ENCODE measurements at places on chromosomes 2 and 18.

GRCh38 chr18:35691625-35692024 lies 110.1 kb downstream of the GALNT1 start:
- DNase-seq = no peak

DNA sequence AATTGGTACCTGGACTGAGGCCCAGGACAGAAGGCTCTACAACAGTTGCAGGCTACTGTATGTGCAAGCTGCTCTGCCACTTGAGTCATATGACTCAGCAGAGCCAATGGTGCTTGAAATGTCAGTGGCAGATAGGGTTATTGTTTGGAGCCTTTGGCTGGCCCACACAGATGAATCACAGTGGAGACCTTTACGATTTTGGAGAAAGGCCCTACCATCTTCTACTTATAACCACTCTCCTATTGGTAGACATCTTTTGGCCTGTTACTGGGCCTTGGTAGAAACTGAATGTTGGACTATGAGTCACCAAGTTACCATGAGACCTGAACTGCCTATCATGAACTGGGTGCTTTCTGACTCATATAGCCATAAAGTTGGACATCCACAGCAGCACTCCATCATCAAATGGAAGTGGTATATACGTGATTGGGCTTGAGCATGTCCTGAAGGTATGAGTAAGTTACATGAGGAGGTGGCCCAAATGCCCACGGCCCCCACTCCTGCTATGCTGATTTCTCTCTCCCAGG lies 88.9 kb upstream of the NRXN1 start:
- no peak for DNase-seq

DNA sequence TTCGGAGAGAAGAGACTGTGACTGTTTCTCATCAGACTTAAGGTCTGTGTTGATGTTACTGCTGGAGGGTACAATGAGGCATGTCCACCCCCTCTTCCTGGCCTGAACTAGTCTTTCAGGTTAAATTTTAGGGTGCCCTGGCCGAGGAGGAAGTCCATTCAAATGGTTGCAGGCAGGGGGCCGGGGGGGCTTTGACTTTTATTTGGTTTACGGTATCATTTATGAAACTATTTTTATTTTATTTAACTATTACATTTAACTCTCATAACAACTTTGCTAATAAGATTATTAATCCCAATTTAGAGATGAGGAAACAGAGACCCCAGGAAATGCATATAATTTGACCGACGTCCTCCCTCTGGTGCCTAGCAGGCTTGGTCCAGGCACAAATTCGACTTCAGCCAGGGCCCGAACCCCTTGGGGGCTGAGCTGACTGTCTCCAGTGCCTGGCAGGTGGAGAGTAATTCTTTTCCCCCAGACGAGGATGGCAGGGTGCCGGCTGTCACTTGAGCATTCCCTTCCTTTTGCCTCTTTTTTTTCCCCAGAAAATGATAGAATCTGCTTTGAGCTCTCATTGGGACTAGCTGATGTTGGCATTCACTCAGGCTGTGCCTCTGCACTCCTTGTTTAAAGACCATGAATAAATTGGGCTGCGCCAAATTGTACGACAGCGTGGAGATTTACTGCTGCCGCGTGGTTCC lies 255.3 kb upstream of the SALL3 start:
- DNase-seq = no peak

DNA sequence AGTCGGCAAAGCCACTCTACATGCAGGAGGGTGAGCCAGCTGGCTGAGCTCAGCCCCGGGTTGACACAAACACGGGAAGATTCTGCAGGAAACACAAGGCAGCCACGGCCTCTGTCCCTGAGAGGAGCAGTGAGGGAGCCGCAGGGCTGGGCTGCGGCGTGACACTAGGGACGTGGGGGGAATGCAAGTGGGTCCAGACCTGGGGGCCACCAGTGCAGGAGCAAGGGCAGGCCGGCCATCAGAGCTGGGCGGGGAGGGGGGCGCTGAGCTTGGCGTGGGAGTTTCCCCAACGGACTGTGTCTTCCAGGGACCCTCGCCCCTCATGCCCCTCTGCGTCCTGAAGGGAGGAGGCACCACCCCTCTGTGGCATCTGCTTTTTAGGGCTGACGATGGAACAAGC lies 12.0 kb upstream of the C1QL2 start:
- no peak for DNase-seq

DNA sequence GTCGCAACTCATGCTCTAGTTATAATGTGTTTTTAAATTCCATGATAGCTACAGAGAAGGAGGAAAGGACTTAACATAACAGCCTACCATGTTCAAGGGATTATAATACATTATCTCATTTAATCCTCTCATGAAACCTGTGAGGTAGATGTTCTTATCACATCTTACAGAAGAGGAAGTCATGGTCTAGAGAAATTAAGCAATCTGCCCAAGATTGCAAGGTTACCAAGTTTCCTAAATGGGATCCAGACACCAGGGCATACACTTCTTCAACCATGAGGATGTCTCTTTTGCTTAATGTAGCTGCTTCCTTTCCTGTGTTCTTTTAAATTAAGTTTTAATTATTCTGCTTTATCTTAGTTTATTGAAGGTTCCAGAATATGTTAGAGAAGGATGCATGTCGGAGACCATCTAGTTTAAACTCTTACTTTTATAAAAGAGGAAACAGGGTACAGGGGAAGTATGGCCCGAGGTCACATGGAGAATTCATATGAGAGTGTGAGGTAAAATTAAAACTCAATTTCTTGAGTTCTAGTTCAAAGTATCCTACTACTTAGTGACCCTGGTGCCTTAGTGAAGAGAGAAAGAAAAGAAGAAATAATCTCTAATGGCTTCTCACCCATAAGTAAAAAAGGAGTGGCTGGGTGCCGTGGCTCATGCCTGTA lies 3.6 kb upstream of the IL1A start:
- DNase-seq = no peak

DNA sequence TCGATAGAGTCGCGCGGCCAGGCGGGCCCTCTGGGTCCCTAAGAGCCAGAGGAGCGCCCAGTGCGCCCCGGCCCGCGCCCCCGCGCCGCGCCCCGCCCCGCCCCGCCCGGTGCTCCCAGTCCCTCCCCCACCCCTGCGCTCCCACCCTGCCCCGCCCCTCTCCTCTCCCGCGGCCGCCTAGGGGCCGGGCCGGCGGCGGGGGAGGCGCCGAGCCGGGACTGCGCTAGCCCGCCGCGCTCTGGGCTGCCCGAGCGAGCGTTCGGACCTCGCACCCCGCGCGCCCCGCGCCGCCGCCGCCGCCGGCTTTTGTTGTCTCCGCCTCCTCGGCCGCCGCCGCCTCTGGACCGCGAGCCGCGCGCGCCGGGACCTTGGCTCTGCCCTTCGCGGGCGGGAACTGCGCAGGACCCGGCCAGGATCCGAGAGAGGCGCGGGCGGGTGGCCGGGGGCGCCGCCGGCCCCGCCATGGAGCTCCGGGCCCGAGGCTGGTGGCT lies at the start of gene GPC1:
Gene GPC1, plus strand, starts transcription at position 207 of the 491 bp plus-strand sequence. Its CDS starts 256 bp downstream, at position 463.
- DNase-seq = peak; percentile 94

DNA sequence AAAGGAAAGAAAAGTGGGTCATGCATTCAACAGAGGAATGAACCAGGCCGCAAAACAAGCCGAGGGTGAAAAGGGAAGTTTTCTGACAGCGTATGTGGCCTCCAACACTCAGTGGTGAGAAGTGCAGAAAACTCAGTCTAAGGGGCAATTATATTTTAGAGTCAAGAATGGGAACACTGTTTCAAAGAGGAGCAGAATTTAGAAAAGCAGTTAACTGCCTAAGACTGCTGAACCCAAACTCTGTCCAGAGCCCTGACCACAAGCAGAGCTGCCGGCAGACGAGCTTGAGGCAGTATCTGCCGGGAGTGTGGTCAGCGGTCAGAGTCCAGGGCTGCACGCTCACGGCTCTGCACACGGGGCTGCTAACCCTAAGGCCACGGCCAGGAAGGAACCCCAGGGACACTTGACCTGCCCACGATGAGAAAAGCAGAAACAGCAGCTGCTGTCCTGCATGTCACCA lies 347.0 kb upstream of the ID2 start:
- no peak for DNase-seq

DNA sequence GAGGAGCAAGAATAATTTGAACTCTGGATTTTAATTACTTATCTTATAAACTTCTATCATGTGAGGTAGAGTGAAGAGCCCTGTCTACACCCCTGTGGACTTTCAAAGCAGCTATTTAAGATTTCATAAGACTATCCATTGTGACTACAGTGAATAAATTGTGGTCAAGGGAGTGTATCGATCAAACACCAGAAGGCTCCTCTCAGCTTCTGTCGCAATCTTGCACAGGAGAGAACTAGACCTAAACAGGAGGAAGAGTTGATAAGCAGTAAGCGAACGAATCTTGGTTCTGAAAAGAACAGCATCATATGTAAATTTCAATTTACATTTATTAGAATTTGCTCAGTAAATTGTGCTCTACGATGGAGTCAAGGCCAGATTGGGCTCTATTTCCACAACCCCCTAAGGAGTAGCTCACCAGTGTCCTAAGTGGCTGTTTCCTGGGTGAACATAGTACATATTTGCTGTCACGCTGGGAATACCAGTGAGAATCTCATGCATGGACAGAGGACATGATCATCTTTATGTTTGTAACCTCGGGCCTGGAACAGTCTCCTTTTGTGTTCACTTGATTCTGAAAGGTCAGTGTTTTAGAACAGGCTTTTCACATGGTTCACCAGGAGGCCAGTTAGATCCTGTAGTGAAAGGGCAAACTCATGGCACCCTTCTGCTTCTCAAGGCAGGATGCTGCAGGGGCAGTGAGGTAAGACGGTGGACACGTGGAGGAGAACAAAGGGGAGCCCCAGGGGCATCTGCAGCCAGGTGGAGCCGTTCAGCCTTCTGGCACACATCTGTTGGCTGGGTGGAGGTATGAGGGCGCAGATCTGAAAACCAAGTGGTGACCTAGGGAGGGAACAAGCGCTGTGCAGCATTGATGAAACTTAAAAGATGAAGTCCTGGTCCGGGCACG lies 33.3 kb downstream of the NPAS2 start:
- DNase-seq = no peak

DNA sequence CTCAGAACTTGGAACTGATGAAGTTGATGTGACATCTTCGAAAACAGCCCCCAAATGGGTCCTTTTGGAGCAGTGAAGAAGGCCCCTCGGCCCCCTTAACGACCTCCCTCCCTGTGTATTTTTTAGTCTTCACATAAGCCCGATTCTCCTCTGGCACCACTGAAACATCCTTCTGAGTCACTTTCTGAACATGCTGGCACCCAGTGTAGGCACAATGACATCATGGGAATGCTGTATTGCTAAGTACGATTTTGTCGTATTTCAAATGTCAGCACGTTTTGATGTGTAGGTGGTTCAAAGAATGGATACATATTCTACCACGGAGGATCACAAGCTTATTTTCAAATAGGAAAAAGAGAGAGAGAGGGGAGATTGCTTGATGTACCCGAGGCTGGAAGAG lies 111.7 kb upstream of the RIOK3 start:
- no peak for DNase-seq

DNA sequence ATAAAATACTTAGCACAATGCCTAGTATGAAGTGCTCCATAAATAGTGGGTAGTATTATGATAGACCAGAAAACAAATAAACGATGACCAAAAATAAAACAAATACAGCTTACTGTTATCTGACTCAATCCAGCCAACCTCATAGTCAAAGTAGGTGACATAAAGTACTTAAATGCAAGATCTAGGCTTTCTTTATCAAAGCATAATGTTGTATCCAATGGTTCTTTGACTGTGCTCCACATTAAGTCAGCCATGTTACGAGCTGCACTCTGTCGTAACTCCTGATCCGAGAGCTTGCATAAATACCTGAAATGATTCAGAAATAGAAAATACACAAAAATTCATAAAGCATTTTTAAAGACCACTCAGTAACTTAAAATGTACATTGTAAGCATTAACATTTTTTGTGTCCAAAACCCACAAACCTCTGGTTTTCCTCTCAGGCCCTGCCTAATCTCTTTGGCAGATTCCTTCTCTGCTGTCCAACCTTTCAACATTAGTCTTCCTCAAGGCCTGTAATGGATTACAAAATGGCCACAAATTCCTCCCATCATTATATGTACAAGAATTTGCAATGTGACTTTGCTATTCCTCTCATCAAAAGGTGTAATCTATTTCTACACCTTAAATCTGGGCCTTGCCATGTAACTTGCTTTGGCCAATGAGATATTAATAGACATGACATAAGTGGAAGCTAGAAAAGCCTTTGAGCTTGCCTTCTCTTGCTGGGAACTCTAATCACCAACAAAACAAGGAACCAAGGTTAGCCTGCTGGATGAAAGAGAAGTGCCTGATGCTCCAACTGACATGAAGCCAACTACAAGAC lies 90.6 kb downstream of the USP34 start:
- DNase-seq = no peak

- no peak for DNase-seq
Observed at GRCh38 chr2:1995584-1995983, 251.3 kb upstream of the PXDN start.

DNA sequence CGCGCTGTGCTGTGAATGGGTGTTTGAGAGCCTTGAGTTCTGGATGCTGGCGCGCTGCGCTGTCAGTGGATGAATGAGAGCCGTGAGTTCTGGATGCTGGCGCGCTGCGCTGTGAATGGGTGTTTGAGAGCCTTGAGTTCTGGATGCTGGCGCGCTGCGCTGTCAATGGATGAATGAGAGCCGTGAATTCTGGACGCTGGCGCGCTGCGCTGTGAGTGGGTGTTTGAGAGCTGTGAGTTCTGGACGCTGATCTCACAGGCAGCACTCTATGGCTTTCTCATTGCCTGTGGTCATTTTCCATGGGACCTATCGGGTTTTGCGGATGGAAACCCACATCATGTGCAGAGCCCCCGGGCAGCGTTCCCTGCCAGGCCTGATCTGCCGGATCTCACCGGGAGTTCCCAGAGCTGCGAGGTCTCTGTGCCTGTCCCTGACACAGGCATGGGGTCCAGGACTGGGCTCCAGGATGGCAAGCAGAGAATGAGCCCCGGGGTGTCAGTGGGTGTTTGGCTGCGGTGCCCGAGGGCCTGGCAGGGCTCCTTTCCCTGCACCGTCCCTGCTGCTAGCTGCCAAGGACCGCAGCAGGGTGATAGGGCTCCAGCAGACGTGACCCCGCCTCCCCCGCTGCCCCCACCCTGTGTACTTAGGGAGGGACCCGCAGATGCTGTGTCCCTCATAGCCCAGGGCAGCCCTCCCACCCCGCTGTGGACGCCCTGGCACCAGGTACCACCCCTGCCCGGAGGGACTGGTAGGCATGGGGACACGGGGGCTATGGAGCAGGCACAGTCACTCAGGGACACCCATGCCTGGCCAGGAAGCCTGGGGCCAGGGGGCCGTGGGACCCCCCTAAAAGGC lies 9.7 kb downstream of the PDCD1 start:
- DNase-seq = no peak

DNA sequence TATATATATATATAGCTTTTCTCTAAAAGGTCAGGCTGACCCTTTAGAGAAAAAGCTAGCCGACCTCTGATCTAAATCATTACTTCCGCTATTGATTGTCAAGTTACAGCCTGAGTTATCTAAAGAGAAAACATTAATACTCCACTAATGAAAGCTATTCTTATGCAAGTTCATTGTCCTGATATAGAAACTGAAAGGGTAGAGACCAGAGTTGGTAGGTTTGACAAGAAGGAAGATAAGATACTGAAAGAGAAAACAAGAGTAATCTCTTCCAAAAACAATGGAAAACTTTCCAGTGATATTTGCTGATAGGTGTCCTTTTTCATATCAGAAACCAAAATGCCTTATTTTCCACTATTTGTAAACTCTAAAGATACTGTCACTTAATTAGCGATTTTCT lies 62.8 kb upstream of the SLC39A10 start:
- DNase-seq = no peak
